ENCODE measurements at places on chromosomes 13 and 19. TPM values are rescaled to one million over a fixed set of nuclear protein-coding genes. Genes with fewer than 3 reads are reported as not detected.

- no peak overlapping the region for H3K4me3 ChIP-seq
- no peaks in the 10 kb centered on the region for H3K4me1 ChIP-seq
- H3K36me3 ChIP-seq: no peaks in the 10 kb centered on the region
These were observed 39.1 kb upstream of the CCNE1 start for GRCh38 chr19:29772696-29773095.

Gene POU2F2
- 1.5 TPM for total RNA-seq

- DNase-seq: no peak
- no peaks in the 10 kb centered on the region for H3K4me1 ChIP-seq
- no peak overlapping the region for H3K4me3 ChIP-seq
- no peaks in the 10 kb centered on the region for H3K27me3 ChIP-seq
- H3K36me3 ChIP-seq: no peaks in the 10 kb centered on the region
These were observed 2040.3 kb upstream of the PCDH20 start for GRCh38 chr13:63455938-63456337.

Gene OR10H1
- not detected for total RNA-seq

Gene CD70
- total RNA-seq: 4.0 TPM

- no peaks in the 10 kb centered on the region for H3K36me3 ChIP-seq
- H3K27ac ChIP-seq: no peak overlapping the region
- no peaks in the 10 kb centered on the region for H3K4me1 ChIP-seq
- DNase-seq: no peak
- H3K27me3 ChIP-seq: peaks cover 9% of the 10 kb centered on the region
These were observed 1.1 kb downstream of the VSTM1 start for GRCh38 chr19:54062643-54063042.

DNA sequence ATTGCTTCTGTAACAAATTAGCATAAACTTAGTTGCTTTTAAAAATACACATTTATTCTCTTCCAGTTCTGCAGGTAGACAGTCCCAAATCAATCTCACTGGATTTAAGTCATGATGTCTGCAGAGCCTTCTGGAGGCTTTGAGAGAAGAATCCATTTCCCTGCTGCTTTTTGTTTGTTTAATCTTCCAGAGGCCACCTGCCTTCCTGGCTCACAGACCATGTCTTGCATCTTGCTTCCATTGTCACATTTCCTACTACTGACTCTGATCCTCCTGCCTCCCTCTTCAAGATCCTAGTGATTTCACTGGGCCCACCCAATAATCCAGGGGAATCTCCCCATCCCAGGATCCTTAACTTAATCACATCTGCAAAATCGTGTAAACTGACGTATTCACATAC lies 473.3 kb downstream of the ITGBL1 start:
- H3K27me3 ChIP-seq: no peaks in the 10 kb centered on the region
- H3K27ac ChIP-seq: no peak overlapping the region
- no peak for DNase-seq
- H3K36me3 ChIP-seq: no peaks in the 10 kb centered on the region
- H3K4me3 ChIP-seq: no peak overlapping the region

Data from thymus (tissue), 14 donors.